ENCODE measurements at places on chromosomes 1 and 21. TPM values are rescaled to one million over a fixed set of nuclear protein-coding genes. Genes with fewer than 3 reads are reported as not detected.

HES2 gene
- total RNA-seq = 0.32 TPM

PCSK9 gene
- total RNA-seq = 0.15 TPM

GRCh38 chr1:154747740-154748404 is 122.2 kb downstream of the KCNN3 start:
- DNase-seq = peak; percentile 66

GRCh38 chr21:43767984-43768867 is 7.9 kb downstream of the CSTB start:
- no peak for DNase-seq

LYPLAL1 gene
- total RNA-seq = 25.7 TPM

UBL4B gene
- total RNA-seq = not detected

GJB3 gene
- total RNA-seq = not detected

- DNase-seq = no peak
These were observed 293.3 kb downstream of the SDCCAG8 start for GRCh38 chr1:243549108-243549507.

DNA sequence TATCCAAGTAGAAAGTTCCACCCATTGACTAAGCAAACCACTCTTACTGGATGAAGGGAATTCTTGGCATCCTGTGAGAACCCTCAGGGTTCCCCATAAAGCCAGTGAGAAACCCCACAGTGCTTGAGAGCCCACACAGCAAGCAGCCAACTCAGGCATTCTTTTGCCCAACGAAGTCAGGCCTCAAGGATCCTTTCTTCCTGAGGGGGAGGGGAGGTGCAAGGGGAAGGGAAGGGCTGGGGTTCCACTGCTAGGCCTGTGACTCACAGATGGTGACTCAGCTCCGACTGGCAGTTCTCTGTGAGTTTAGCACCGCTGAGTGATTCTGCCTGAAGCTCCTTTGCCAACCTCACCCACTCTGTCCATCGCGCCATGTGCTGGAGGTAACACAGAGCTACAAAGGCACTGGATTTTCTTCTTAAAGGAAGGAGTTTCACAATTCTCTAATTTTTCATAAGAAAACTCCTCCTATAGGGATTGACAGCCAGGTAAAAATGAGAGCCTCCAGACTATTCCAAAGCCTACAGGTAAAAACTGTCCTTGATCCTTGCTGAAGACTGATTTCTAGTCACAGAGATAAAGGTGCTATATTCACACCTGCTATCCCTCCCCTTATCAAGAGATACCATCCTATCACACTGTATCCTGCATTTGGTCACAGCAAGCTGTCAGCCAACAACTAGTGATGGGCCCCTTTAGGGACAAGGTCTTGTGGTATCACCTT is 4.8 kb downstream of the ENO1 start:
- DNase-seq = no peak

DNA sequence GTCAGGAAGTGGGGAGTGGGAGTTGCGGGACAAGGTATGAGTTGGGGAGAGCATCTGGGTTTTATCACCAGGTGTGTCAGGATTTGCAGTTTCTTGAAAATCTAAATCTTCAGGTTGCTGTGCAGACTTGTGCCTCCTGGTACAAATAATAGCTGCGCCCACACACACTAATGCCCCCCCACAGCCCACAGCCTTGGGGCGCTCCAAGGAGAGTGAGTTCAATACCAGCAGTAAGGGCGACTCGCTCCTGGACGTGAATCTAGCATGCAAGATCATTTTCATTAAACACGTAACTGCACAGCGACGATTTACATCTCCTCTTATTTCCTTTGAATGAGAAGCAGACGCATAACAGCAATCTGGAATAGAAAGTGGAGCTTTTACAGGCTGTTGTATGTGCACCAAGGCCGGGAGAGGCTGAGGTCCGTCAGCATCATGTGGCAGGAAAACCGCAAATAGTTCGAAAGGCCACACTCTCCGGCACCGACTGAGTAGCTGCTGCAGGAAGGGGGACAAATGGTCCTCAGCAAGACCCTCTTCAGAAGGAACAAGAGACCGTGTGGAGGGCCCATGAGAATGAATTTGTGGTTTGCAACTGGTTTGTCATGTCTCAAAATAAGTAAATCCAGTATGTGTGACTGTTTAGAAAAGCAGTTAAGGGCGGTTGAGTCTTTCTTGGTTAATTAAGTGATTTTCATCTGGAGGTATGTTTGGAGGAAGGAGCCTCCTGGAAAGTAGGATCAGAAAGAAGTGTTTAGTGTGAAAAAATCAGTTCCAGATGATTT is 439.5 kb downstream of the SMYD3 start:
- no peak for DNase-seq

DNA sequence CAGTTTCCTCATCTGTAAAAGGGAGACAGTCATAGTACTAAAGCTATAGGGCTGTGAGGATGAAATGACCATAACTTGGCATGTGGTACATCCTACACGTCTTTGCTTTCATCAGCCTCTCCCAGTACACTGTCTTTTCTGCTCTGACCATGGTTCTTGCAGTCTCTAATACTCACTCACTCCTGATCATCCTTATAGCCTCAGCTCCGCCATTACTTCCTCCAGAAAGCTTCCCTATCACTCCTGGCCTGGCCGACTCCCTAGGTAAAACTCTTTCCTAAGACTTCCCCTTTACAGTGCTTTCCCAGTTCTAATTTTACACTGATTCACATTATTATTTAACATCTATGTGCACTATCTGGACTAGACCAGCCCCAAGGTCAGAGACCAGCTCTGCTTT is 5.0 kb upstream of the MRPL24 start:
- no peak for DNase-seq

DNA sequence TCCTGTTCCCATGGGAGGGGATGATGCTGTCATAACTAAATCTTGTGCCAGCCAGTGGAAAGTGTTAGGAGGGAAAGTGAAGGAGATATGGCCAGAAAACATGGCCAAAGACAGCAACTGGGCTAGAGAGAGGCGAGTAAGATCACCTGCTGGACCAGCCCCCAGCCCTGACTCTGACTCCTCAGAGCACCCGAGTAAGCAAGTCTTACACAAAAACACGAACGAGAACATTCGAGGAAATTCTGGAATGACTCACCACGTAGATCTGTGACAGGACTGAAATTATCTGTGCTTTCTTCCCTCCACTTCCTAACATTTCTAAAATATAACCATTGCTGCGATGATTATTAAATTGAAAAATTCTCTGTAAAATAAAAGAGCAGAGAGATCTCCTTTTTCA is 9.2 kb downstream of the ZNF496 start:
- DNase-seq = no peak

GRCh38 chr21:32061729-32062128 is 188.9 kb downstream of the HUNK start:
- no peak for DNase-seq

GRCh38 chr1:32400876-32401631 is 6.8 kb upstream of the BSDC1 start:
- no peak for DNase-seq

GNG4 gene
- 0.11 TPM for total RNA-seq

- no peak for DNase-seq
These were observed 6.2 kb downstream of the SLC6A9 start for GRCh38 chr1:44024903-44025525.

CFHR5 gene
- not detected for total RNA-seq

GRCh38 chr1:245546875-245547274 is 392.1 kb downstream of the KIF26B start:
- DNase-seq = no peak

C1orf87 gene
- not detected for total RNA-seq

- no peak for DNase-seq
These were observed 932 bp upstream of the FCRLA start for GRCh38 chr1:161706113-161706481.

ATG4C gene
- total RNA-seq = 13.2 TPM

DNA sequence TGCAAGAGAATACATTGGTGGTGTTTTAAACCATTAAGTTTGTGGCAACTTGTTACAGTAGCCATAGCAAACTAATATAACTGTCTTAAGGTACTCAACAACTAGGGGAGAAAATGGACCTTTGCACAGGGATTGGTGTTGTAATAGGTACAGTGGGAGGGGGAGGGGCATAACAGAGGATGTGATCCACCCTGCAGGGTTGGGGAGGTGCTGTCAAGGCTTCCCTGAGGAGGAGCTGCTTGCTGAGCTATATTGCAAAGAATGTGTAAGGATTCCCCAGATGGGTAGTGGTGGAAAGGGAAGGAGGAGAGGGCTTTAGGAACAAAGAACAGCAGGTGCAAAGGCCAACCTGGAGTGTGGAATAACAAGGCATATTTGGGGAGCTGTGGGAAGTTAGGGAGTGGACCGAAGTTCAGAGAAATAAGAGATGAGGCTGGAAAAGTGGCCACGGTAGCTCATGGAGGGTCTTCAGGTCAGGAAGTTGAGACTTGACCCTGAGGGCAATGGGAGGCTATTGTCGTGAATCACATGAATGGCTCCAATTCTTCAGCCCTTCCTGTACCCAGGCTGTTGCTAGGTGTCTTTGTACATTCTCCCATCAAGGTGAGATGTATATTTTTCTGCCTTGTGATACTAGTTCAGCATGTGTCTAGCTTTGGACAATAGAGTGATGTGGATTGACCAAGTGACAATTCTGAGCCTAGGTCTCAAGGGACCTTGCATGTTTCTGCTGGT is 168.6 kb upstream of the CSF3R start:
- no peak for DNase-seq

DNA sequence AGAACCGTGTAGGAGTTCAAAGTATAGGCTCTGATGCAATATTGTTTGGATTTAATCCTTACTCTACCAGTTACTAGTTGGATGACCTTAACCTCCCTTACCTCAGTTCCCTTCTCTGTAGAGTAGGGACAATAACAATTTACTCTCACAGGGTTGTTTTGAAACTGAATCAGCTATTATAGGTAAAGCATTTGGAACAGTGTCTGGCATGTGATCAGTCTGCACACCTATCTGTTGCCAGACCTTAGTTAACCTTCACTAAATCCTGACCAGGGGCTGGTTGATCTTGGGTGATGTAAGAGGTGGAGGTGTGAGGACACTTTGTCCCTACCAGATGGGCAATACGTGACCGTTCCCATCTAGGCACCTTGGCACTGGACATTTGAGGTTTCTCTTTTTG is 106.9 kb downstream of the DDX20 start:
- DNase-seq = no peak
